GM10248 (cell line): ENCODE measurements at places on chromosomes 13 and 19.

DNA sequence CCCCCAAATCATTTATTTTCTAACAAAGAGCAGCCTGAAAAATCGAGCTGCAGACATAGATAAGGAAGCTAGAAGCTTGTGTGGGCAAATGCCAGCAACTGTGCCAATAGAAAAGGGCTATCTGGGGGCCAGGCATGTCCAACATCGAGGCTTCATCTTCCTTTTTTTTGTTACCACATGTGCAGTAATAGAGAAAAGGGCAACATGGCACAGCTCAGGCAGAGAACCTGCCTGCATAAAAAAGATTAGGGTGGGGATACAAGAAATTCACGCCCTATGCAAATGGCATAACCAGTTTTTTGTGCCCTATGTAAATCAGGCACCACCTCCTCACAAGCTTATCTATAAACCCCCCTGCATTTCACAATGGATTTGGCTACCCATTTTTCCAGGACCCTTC lies 60.4 kb upstream of the ABCC4 start:
- no peak for DNase-seq

- DNase-seq = no peak
Measured at GRCh38 chr19:46818812-46819211, 30.4 kb upstream of the SLC1A5 start.

DNA sequence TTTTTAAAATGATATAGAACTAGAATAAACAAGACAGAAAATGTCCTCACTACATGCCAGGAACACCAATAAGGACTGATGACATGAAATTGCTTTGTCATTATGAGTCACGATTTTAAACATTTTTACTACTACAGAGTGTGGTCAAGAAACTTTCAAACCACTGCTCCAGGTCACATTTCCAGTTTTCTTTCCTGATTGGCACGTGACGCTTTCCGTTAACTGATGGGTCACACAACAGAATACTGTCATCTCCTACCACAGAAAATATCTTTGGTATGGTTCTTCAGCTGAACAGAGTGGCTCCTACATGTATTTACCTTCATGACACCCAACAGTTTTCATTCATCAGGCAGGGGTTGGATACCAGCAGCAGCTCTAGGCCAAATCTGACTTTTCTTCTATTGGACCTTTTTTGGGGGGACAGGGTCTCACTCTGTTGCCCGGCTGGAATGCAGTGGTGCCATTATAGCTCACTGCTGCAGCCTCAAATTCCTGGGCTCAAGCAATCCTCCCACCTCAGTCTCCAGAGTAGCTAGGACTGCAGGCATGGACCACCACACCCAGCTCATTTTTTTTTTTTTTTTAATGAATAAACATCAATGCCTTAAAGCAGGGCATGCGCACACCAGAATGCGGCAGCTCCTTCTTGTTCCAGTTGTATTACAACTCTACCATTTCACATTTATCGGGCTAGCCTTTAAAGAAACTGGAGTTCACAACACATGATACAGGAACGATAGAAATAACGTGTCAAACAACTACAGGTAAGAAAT lies 147.4 kb downstream of the RNF17 start:
- no peak for DNase-seq

DNA sequence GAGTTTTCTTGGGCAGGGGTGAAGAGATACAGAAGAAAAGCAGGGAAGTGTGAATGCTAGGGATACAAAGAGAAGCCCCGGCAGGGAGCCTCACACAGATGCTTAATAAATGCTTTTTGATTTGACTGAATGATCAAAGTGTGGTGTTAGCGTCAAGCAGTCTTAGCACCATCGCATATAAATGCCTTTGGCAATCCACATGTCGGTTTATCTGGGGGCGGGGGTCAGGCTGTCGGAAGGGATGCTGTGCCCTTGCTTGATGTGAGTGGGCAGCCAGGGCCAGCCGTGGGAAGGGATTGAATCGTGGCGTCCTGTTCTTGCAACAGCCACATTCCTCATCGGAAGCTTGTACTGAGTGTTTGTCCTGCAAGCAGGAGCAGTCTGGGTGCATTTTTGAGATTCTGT lies 173.1 kb downstream of the LACC1 start:
- no peak for DNase-seq

GRCh38 chr19:46979126-46980105 lies 40.2 kb upstream of the NPAS1 start:
- DNase-seq = no peak
